HuH-7 (cell line): ENCODE measurements at places on chromosomes 1 and 21.

- no peak for DNase-seq
Observed at GRCh38 chr1:243474136-243474881, 218.5 kb downstream of the SDCCAG8 start.

- no peak for DNase-seq
Observed at GRCh38 chr21:38538353-38538752, 40.1 kb upstream of the ERG start.

DNA sequence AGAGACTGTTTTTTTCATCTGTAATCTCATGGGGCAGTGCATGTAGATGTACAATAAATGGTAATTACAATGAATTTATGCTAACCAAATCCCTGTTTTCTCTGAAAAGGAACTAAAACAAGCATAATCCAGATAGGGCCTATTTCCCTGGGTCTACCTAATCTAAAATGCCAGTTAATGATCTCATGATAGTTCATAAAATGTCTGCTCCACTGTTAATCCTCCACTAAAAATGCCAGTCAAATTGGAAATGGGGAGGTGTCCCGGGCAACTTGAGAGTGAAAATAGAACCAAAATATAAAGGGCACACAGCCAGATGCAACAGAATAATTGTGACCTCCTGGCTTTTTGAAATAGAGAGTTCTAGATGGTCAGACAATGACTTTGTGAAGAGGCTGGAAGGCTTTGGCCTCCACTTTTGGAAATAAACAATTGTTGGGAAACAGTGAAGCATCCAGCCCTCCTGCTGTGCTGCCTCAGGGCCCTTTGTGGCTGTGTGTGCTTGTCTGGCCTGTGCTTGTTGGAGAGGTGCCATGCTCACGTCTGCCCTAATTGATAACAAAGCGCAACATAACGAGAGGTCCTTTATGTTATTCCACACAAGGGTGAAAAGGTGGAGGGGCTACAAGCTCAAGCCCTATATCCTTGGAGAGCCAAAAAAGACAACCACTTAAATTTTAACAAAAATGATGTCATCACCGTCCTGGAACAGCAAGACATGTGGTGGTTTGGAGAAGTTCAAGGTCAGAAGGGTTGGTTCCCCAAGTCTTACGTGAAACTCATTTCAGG lies 97.7 kb downstream of the ATP5PO start:
- DNase-seq = no peak

DNA sequence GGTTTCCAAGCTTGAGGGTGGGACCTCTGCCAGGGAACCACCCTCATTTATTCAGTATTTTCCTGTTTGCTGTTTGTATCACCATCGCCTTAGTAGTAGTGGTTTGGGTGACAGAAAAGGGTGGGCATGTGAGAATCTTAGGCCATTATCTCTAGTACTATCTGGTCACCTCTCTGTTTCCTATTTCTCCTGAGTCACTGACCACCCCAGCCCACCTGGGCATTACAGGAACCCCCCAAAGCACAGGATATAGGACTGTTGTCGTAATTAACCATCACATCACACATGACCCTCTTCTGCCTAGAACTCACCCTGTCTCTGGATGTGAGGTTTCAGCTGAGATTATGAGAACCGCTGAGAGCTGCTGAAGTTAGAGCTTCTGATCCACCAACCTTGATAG lies 60.4 kb downstream of the IL23R start:
- DNase-seq = no peak

- DNase-seq = no peak
Observed at GRCh38 chr1:201363467-201363866, 14.0 kb downstream of the TNNT2 start.

DNA sequence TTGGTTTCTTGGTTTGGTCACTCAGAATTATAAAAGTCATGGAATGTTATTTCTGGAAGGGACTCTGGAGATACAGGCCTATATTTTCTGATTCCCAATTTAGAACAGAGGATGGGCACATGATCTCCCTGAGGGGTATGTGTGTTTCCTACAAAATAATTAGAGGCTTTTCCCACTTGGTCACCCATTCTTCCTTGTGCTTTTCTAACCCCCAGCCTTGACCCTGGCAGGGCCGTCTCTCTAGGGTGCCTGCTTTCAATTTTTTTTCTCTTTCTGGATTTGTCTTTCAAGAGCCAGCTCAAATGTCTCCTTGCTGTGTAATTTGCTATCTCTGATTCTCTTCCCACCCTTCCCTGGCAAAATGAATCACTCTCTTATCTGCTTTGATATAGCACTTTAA lies 131.9 kb downstream of the HLX start:
- DNase-seq = no peak

- DNase-seq = peak; percentile 3
Observed at GRCh38 chr1:97634758-97635157, 286.1 kb downstream of the DPYD start.

- no peak for DNase-seq
Observed at GRCh38 chr1:166903232-166903631, 27.2 kb upstream of the TADA1 start.
